Activated CD8-positive, alpha-beta T cell treated with anti-CD3 and anti-CD28 coated beads for 36 hours (primary cell): ENCODE measurements at places on chromosomes 7 and 10. TPM values are rescaled to one million over a fixed set of nuclear protein-coding genes. Genes with fewer than 3 reads are reported as not detected.

DNA sequence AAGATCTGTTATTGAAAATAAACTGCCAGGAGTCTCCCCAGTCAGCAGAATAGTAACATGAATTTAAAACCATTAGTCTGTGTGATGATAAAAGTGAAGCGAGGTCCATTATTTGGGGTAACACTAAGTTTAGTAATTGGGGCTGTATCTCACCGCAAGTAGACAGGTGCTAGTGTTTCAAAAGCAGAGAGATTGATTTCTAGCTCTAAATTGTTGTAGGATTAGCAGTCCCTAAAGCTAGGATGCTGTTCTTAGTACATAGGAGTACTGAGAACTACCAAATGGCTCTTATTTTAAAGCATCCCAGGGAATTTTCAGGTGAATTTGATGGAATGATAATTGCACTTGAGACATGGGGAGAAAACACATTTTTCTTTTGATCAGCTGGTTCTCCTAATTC, 70.5 kb downstream of the CPED1 start:
- peaks cover 4% of the 10 kb centered on the region for H3K27me3 ChIP-seq
- no peaks in the 10 kb centered on the region for H3K4me1 ChIP-seq
- H3K4me3 ChIP-seq = no peak overlapping the region

DNA sequence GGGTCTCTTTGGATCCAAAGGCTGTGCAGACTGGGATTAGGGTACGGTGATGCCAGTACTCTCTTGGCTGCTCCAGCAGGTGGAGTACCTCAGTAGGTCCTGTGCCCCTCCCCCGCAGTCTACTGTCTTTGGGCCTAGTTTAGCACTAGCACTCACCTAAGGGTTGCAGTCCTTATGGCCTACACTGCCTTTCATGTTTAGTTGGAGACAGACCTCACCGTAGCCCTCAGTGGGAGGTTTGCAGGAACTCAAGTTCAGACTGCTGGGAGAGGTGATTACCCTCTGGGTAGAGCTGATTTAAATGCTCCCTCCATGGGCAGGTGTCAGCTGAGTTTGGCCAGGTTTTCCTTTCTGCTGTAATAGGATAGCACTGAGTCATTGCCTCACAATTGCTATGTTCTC, 210.8 kb upstream of the TMEM196 start:
- no peaks in the 10 kb centered on the region for H3K4me1 ChIP-seq
- no peaks in the 10 kb centered on the region for H3K36me3 ChIP-seq
- peak; percentile 3 for DNase-seq
- no peaks in the 10 kb centered on the region for H3K27me3 ChIP-seq
- no peak overlapping the region for H3K4me3 ChIP-seq
- H3K27ac ChIP-seq = no peak overlapping the region

DNA sequence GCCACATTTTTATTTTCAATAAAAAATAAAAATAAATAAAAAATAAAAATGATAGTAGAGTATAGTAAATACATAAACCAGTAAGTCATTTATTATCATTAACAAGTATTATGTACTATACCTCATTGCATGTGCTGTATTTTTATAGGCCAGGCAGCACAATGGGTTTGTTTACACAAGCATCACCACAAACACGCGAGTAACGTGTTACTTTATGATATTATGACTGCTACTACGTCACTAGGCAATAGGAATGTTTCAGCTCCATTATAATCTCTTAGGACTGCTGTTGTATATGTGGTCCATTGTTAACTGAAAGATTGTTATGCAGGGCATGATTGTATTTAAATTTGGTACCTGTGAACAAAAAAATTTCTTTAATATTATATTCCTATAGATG, 20.8 kb upstream of the SDHAF3 start:
- DNase-seq = no peak
- H3K4me3 ChIP-seq = no peak overlapping the region
- no peaks in the 10 kb centered on the region for H3K4me1 ChIP-seq
- H3K27me3 ChIP-seq = peaks cover 19% of the 10 kb centered on the region
- H3K36me3 ChIP-seq = no peaks in the 10 kb centered on the region
- H3K27ac ChIP-seq = no peak overlapping the region

DNA sequence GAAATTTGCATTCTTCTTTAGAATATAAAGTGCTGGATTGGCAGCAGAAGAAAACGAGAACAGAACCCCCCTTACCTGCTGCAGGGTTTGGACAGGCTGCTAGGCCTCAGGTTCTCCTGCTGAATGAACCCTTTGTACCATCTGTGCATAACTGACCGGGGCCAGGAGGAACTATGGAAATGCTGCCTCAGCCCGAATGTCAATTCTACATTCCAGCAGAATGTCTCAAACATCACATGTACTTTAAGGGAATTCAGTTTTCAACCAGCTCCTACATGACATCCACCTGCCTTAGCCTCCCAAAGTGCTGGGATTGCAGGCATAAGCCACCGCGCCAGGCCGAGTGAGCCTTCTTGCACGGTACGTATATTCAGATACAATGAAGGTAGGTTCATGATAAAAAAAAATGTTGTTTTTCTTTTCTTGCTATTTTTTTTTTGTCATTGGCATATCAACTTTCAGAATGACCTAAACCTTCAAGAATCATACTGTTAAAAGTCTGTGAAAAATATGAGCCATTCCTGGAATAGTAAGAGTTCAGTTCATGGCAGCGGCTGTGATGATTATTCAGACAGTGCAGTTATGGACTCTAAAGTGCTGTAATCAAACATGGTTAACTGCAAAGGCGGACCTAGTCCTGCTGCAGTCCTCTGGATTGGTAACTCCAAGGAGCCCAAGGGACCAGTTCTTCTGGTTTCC, 84.4 kb upstream of the TNS3 start:
- no peak for DNase-seq
- no peaks in the 10 kb centered on the region for H3K27me3 ChIP-seq
- no peak overlapping the region for H3K4me3 ChIP-seq
- H3K27ac ChIP-seq = no peak overlapping the region
- no peaks in the 10 kb centered on the region for H3K36me3 ChIP-seq
- no peaks in the 10 kb centered on the region for H3K4me1 ChIP-seq

- H3K27ac ChIP-seq = no peak overlapping the region
- H3K36me3 ChIP-seq = peaks cover 32% of the 10 kb centered on the region
- H3K4me1 ChIP-seq = no peaks in the 10 kb centered on the region
- DNase-seq = no peak
- H3K27me3 ChIP-seq = no peaks in the 10 kb centered on the region
Observed at GRCh38 chr10:129772468-129773358, 191.4 kb downstream of the EBF3 start.

- no peak overlapping the region for H3K27ac ChIP-seq
- H3K27me3 ChIP-seq = peaks cover 45% of the 10 kb centered on the region
- no peaks in the 10 kb centered on the region for H3K36me3 ChIP-seq
- H3K4me1 ChIP-seq = peaks cover 13% of the 10 kb centered on the region
Observed at GRCh38 chr7:155483245-155483644, 25.3 kb downstream of the EN2 start.

Gene DRGX
- total RNA-seq = not detected

Gene TSPAN15
- 0.58 TPM for total RNA-seq

Gene DENND2A
- not detected for total RNA-seq

Gene CYP26C1
- total RNA-seq = not detected

GRCh38 chr7:42745357-42746059, 166.4 kb downstream of the C7orf25 start:
- peaks cover 4% of the 10 kb centered on the region for H3K27me3 ChIP-seq
- no peak overlapping the region for H3K4me3 ChIP-seq

GRCh38 chr7:99128076-99128950, 15.6 kb downstream of the SMURF1 start:
- no peak overlapping the region for H3K4me3 ChIP-seq
- no peak for DNase-seq
- no peaks in the 10 kb centered on the region for H3K36me3 ChIP-seq

GRCh38 chr10:90096196-90096595, 394.8 kb downstream of the KIF20B start:
- no peaks in the 10 kb centered on the region for H3K4me1 ChIP-seq
- no peak for DNase-seq
- no peak overlapping the region for H3K4me3 ChIP-seq
- H3K36me3 ChIP-seq = no peaks in the 10 kb centered on the region
- no peak overlapping the region for H3K27ac ChIP-seq

Gene FFAR4
- total RNA-seq = not detected

DNA sequence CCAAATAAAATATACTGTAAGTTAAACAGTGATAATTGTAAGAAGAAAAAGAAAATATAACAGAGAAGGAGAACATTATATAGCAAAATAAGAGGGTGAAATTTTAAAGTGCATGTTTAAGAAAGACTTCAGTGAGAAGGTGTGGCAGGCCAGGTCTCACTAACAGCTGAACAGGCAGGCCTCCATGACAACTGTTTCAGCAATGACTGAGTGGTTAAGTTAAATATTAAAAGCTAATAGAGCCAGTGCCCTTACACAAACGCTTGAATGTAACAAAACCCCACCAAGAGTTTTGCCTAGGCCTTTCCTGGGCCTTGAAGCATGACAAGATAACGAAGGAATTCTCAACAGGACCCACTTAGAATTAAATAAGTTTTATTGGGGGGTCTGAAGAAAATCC, 32.6 kb downstream of the CFAP43 start:
- peaks cover 5% of the 10 kb centered on the region for H3K27me3 ChIP-seq
- no peak for DNase-seq
- H3K27ac ChIP-seq = no peak overlapping the region
- H3K36me3 ChIP-seq = no peaks in the 10 kb centered on the region

Gene TAS2R4
- total RNA-seq = 0.54 TPM

Gene CABCOCO1
- total RNA-seq = not detected

DNA sequence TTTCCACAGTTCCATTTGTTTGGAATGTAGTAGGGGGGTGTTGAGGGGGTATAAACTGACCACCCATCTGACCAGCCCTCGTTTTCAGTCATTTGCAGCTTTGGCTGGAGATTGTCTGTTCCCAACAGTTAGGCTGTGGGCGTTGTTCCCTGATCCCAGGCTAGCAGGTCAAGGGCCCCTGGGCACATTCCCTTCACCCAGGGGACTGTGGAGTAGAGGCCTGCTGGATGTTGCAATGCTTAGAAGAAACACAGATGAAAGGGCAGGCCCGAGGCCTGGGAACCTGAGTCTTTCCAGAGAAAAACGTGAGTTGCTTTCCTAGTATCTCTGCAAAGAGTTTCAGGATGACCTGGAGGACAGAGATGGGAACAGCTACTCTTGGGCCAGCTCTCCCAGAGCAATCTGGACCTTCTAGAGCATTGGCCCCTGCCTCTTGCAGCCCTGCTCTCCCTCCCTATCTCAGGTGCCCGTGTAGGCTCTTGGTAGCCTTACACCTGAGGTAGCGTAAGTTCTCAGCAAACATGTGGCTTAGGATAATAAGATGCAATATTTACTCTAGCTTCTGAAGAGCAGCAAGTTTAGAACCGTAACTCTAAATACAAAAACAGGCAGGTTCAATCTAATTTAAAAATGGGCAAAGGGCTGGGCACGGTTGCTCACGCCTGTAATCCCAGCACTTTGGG, 99.4 kb upstream of the EFCAB10 start:
- no peak overlapping the region for H3K27ac ChIP-seq
- H3K27me3 ChIP-seq = no peaks in the 10 kb centered on the region
- peaks cover 40% of the 10 kb centered on the region for H3K4me1 ChIP-seq
- H3K4me3 ChIP-seq = no peak overlapping the region
- DNase-seq = no peak
- H3K36me3 ChIP-seq = no peaks in the 10 kb centered on the region

- no peaks in the 10 kb centered on the region for H3K36me3 ChIP-seq
- no peak overlapping the region for H3K27ac ChIP-seq
- no peak overlapping the region for H3K4me3 ChIP-seq
- H3K27me3 ChIP-seq = no peaks in the 10 kb centered on the region
Observed at GRCh38 chr10:96967847-96968246, 135.7 kb downstream of the LCOR start.

- no peak overlapping the region for H3K4me3 ChIP-seq
- no peak overlapping the region for H3K27ac ChIP-seq
- H3K4me1 ChIP-seq = peaks cover 7% of the 10 kb centered on the region
- peaks cover 2% of the 10 kb centered on the region for H3K27me3 ChIP-seq
Observed at GRCh38 chr7:48251766-48252165, 80.5 kb downstream of the ABCA13 start.

DNA sequence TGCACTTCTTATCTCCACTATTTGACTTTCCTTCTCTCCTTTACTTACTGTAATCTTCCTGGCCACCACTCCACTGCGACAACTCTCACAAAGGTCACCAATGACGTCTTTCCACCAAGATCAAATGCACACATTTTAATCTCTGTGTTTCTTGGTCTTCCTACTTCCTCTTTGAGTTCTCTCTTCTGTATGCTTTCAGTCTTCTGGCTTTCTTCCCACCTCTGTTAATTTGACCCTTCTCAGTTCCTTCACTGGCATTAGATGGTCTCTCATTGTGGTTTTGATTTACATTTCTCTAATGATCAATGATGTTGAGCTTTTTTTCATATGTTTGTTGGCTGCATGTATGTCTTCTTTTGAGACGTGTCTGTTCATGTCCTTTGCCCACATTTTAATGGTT, 31.9 kb downstream of the FAM107B start:
- peak overlapping the region; percentile 75 for H3K27ac ChIP-seq
- H3K4me1 ChIP-seq = peaks cover 23% of the 10 kb centered on the region
- H3K4me3 ChIP-seq = peak overlapping the region; percentile 1
- no peaks in the 10 kb centered on the region for H3K27me3 ChIP-seq

- H3K4me3 ChIP-seq = no peak overlapping the region
- no peaks in the 10 kb centered on the region for H3K27me3 ChIP-seq
- peaks cover 62% of the 10 kb centered on the region for H3K36me3 ChIP-seq
- peak; percentile 40 for DNase-seq
- H3K27ac ChIP-seq = peak overlapping the region; percentile 88
Observed at GRCh38 chr10:26543567-26544306, 105.6 kb downstream of the APBB1IP start.

Gene BZW2
- total RNA-seq = 120 TPM

DNA sequence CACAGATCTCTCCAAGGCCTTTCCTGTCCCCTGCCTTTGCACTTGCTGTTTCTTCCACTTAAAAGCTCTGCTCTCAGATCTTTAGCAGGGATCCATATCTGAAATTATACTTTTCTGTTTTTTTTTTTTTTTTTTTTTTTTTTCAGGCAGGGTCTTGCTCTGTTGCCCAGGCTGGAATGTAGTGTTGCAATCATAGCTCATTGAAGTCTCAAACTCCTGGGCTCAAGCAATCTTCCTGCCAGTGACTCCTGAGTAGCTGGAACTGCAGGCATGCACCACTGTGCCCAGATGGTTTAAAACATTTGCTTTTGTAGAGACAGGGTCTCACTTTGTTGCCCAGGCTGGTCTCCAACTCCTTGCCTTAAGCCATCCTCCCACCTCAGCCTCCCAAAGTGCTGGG, 5.0 kb upstream of the TSPAN15 start:
- H3K36me3 ChIP-seq = no peaks in the 10 kb centered on the region
- DNase-seq = no peak
- H3K4me3 ChIP-seq = no peak overlapping the region
- H3K27ac ChIP-seq = no peak overlapping the region
- peaks cover 4% of the 10 kb centered on the region for H3K4me1 ChIP-seq
